ENCODE measurements at places on chromosomes 1 and 21.

- no peak for DNase-seq
Measured at GRCh38 chr1:226203240-226203639, 16.7 kb upstream of the ACBD3 start.

- no peak for DNase-seq
Measured at GRCh38 chr1:222950892-222951291, 136.1 kb downstream of the DISP1 start.

- no peak for DNase-seq
Measured at GRCh38 chr1:56631901-56632300, 13.2 kb upstream of the PRKAA2 start.

DNA sequence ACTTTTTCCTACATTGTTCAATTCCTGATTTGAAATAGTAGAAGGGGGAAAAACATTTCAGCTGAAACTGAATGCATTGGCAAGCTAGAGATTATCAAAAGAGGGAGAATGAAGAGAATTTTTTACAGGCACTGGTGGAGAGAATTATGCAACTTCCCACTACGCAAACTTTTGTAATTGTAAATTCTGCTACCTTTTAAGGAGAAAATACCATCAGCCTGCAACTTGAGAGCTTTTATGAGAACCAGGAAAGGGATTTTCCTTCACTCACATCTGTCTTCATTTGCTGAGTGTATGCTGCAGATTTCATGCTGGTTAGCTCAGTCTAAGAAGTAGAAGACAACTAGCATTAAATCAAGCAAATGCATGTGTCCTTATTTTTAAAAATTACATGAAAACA is 43.7 kb downstream of the ADAMTS1 start:
- no peak for DNase-seq

GRCh38 chr1:22687191-22687590 is 23.4 kb upstream of the EPHB2 start:
- no peak for DNase-seq

DNA sequence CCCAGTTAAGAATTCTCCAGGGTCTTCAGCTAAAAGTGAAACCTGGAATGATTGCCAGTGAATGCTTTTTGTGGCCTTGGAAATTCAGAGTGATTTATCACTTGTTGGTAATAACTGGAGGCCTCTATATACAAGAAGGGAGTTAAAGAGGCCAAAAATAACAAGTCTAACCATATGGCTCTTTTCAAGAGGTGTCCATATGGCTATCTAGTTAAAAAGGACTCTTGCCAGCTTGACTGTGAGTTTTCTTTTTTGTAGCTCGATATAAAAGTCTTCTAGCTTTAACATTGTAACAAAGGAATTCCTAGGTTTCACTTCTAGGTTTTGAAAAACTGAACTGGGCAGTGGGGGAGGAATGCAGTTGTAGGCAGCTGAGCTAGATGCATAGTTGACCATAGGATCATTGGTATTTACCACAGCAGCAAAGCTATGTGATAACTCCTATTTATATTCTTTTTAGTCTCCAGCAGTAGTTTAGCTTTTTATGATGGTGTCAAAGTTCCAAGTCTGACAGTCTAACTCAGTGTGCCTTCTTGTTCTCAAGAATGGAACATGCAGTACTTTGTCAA is 44.4 kb downstream of the CACHD1 start:
- no peak for DNase-seq

DNA sequence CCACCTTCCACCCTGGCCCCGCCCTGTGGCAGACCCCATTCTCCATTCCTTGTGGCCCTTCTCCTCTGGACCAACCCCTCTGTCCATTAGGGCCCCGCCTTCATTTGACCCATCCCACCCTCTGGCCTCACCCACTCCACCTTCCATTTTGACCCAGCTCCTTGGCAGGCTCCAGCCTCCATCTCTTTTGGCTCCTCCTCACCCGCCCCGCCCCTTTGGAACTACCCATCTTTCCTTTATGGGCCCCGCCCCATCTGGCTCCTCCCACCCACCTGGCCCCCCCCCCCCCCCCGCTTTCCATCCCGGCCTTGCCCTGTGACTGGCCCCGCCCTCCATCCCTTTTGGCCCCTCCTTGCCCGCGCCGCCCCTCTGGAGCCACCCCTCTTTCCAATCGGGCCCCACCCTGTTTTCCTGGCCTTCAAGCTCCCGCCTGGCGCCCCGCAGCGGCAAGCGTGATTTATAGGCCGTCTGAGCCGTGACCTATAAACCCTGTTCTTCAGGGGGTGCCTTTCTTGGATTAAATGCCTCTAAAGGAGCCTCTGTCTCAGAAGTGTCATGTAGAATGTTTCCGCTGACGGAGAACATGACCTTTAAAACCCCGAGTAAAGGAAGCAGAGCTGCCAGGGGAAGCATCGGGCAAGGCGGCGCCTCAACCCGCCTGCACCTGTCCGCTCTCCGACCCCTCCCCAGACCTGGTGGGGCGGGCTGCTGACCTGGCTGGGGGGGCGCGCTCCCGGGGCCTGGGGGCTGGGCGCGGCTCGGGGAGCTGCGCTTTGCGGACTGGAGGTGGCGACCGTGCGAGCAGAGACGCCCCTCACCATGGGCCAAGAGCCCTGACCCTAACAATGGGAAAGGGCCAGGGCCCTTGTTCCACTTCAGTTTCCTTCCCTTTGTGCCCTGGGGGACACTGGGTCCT is 178.0 kb downstream of the CAMTA1 start:
- peak; percentile 79 for DNase-seq

Data from stimulated activated CD8-positive, alpha-beta memory T cell treated with anti-CD3 and anti-CD28 coated beads, Interleukin-2, amount 100 ng/mL, for 48 hours (primary cell).